LHCN-M2 (cell line): ENCODE measurements at places on chromosomes 3 and 15. TPM values are rescaled to one million over a fixed set of nuclear protein-coding genes. Genes with fewer than 3 reads are reported as not detected.

GRCh38 chr3:33030802-33031201, 66.1 kb downstream of the GLB1 start:
- DNase-seq = no peak

- DNase-seq = no peak
These were observed 21.9 kb upstream of the APH1B start for GRCh38 chr15:63255489-63255990.

DNA sequence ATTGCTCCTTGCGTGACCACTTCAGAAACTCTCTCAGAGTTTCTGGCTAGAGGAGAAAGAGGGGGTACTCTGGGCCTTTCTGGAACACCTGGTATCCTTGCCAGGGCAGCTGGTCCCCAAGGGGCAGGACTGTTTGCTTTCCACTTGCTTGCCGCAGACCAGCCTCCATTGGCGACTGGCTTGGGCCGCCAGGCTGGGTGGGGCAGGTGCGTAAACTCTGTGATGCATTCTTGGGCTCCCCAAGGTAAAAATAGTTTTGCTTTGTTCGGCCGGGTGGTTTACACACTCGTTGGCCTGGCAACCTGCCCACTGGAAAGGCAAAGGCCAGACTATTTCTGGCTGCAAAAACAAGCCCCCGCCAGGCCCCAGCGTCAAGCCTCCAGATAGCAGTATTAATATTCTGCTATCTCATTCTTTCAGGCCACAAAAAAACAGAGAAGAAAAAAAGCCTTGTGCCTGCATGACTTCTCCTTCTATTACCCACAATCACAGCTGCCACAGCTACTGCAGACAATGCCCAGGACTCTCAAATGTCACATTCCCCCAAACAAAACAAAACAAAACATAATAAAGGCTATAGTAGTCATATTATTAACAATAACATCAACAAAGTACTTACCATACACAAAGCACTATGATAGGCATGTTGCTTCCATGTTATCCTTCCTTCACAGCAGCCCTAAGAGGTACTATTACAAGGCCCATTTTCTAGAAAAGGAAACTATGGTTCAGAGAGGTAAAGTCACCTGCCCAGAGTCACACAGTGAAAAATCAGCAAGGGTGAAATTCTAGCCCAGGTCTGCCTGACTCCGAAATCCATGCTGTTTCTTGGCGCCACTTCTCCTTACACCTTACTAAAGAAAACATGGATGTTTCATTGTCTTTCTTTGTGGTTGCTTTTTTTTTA, 14.0 kb upstream of the SSUH2 start:
- peak; percentile 84 for DNase-seq

GRCh38 chr15:64749167-64749566, 26.2 kb downstream of the RBPMS2 start:
- peak; percentile 28 for DNase-seq

GRCh38 chr3:150407808-150408220, 284 bp upstream of the TSC22D2 start:
- DNase-seq = peak; percentile 77

DNA sequence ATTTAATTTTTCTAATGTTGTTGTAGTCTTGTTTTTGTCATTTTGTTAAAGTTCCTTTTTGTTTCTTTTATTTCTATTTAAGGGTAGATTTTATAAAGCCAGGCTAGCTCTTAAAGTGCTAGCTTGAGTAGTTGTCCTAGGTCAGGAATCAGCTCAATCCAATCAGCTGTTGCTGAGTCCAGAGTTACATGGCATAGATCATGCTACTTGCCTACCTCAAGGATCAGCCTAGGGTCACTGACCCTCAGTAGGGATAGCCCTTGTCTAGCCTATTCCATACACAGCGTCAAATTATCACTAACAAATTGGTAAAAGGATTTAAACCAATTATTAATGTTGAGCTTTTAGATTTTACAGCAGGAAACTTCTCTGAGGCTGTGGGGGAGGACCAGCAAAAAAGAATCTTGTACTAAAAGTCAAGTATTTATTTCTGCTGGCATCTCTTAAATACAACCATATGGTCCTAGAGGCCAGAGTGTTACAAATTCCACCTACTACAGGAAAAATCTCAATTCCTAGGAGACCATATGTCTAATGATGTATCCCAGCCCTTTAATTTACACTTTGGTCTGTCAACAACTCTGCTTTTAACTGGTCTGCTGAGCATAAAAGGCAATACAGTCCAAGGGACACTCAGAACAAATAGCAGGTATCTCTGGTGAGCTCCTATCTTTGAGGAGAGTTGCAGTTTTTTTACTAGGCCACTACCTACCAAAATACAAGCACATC, 138.3 kb upstream of the PTPRG start:
- DNase-seq = no peak

GCSAM gene
- not detected in 2 replicates for total RNA-seq

KNG1 gene
- not detected in 2 replicates for total RNA-seq

- no peak for DNase-seq
These were observed 1447.4 kb upstream of the ALCAM start for GRCh38 chr3:103919327-103919726.

- DNase-seq = no peak
These were observed 1.2 kb downstream of the GP5 start for GRCh38 chr3:194397757-194398312.

IL5RA gene
- total RNA-seq = not detected in 2 replicates

DNA sequence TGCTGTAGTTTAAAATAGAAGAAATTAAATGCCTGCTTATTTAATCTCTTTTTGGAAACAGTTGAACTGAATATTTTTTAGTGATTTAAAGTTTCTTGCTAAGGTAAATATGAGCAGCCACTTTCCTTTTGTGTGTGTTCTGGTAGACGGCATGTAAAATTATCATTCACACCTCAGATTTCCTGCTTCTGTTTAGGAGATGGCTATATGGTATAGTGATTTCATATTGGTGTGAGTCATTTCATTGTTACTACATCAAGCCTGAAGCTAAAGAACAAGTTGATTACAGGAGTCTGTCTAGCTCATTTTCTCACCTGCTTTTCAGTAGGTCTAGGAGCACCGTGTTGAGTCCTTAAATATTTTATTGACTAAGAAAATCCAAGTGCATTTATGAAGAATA, 2.2 kb downstream of the LRCH3 start:
- no peak for DNase-seq

GRCh38 chr3:59107856-59108815, 58.3 kb upstream of the CFAP20DC start:
- DNase-seq = peak; percentile 40

DNA sequence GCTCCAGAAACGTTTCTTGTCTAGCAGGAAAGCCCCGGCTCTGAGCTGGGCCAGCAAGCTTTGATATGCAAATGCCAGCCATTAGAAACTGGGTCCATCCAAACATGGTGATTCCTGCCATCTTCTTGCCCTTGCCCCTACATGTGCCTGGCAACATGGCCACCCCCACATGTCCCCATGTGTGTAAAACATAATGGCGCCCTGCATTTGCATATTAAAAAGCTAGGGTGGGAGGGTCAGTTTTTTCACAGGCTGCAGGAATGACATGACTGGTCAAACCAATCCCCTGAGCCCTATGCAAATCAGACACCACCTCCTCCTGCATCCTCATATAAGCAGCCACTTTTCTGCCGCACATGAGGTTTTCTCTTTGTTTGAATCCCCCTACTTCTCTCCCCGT, 21.2 kb downstream of the GPR156 start:
- no peak for DNase-seq

- DNase-seq = peak; percentile 61
These were observed 474.4 kb upstream of the AGTR1 start for GRCh38 chr3:148223266-148223665.

DNA sequence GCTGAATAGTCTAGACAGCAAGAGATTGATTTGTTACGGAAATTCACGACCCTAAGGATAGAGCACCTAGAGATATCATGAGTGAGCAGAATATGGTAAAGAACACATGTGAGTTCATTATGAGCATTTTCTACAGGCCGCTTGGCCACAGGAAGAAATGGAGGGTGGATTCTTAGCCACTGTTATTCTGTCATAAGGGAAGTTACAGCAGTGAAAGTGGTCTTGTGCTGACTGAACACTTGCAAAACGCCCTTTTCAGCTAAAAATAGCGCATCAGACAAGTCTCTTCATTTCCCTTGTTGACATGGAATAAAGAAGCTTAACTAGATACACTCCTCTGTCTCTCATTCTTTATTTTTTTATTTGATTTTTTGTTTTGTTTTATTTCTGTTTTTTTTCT, 19.8 kb downstream of the DGKG start:
- no peak for DNase-seq

- DNase-seq = no peak
These were observed 19.8 kb downstream of the MORC1 start for GRCh38 chr3:109098079-109098644.

IQSEC1 gene
- 6.6 and 7.7 TPM in 2 replicates for total RNA-seq

ADAMTS9 gene
- 0.13 and 0.29 TPM in 2 replicates for total RNA-seq

DNA sequence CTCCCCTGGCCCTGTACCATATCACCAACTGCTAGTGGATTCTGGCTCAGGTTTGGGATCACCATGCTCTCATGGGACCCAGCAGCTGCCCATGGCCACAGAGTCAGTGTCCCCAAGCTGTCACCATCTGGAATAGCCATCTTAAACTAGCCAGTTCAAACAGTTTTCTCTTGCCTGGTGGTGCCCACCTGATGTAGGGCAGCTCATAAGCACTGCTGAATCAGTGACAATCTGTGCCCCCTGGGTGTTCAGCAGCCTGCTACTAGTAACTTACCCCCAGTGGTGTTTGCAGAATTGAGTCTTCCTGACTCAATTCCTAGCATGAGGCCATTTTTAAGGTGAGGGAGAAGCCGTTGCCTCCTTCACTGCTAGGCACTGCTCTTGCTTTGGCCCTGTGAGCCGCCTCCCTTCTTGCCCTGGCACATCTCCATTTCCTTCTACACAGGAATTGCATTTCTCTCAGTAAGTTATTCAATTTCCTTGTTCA, 7.9 kb downstream of the RPSA start:
- DNase-seq = no peak

KLF13 gene
- 14.8 and 19.3 TPM in 2 replicates for total RNA-seq

GRCh38 chr3:60045686-60046085, 995.9 kb upstream of the CFAP20DC start:
- DNase-seq = no peak

LRTM1 gene
- total RNA-seq = not detected in 2 replicates

DNA sequence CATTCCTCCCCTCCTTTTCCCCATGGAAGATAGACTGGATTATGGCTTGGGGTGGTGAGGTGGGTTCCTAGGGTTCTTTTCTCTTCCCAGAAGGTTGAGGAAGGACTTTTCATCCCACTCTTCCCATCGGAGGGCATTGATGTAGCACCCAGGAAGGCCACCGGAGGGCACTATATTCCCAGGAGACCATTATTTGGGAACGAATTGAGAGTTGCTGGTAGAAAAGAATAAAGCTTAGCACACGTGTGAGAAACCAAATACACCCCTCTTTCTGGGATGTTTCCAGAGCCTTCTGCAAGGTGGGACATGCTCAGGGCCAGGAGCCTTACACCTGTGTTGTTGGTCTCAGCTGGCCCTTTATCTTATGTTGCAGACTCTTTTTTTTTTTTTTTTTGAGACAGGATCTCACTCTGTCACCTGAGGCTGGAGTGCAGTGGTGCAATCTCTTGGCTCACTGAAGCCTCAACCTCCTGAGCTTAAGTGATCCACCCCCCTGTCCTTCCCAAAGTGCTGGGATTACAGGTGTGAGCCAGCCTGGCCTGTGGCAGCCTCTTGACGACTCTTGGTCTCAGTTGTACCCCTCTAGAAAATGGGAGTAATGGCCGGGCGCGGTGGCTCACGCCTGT, 6.3 kb upstream of the CDC25A start:
- peak; percentile 69 for DNase-seq

KLHL18 gene
- 18.3 and 21.5 TPM in 2 replicates for total RNA-seq

GPR160 gene
- total RNA-seq = 0.40 and 1.7 TPM in 2 replicates

GRCh38 chr3:109553591-109554371, 216.4 kb upstream of the DPPA4 start:
- DNase-seq = no peak

DNA sequence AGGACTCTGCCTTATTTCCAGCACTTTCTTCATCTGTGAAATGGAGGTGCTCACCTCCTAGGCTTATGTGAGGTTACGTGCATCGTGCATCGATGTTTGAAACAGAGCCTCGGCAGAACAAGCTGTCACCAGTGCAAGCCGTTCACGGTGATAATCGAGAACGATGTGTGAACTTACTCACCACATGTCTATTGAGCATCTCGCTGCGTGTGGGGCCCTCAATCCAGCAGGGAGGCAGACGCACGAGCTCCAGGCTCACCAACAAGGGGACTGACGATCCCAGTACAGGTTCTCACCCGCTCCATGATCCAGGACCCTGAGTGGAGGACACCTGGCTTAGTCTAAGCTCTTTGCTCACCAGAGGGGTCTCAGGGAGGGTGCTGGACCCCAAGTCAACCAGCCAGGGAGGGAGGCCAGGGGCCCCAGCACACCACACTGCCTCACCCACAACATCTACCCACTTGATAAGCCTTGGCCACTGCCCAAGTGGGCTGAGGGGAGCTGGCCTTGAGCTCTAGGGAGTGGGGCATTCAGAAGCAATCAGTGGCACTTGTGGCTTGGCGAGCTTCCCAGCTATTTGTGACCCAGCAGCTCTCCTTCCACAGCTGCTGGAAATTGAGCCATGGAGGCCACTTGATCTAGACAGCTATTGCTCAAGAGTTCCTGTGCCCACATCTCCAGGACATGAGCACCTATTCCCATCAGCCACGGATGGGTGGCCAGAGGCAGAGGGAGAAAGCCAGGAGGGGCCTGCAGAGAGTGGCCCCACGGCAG, 34.4 kb upstream of the SLC6A1 start:
- peak; percentile 74 for DNase-seq

DNA sequence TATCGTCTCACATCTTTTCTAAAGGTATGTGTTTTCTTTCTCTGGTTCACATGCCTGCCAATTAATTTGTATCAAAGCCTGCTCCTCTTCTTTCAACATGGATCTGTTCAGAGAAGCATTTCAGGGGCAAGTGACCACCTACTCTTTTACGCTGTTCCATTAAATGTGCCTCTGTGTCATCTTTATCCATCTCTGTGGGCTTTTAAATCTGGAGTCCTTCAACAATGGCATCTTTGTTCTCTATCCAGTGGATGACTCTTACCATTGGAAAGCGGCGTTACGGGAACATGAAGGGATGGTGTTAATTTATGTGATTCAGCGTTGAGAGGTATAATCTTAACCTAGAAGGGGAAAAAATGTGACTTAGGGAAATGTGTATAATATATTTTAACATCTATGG, 92.7 kb upstream of the CFAP20DC start:
- DNase-seq = no peak

DNA sequence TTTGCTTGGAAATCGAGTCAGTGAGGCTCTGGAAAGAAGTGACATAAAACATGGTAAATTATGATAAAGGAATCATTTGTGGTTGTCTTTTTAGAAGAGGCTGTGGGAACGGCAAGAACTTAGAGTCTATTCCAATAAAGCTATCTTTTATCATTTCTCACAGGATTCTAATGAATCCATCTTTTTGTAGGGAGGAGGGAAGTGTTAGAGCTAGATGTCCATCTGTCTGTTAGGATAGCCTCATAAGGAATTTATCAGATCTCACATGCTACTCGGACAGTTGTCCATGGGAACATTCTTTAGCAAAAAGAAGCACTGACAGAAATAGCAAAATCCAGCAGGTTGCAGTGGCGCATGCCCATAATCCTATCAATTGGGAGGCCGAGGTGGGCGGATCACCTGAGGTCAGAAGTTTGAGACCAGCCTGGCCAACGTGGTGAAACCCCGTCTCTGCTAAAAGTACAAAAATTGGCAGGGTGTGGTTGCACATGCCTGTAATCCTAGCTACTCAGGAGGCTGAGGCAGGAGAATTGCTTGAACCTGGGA, 37.0 kb downstream of the STARD9 start:
- DNase-seq = no peak

DLG1 gene
- 107 and 110 TPM in 2 replicates for total RNA-seq

GPR62 gene
- not detected in 2 replicates for total RNA-seq
